ENCODE measurements at places on chromosomes 4 and X. TPM values are rescaled to one million over a fixed set of nuclear protein-coding genes. Genes with fewer than 3 reads are reported as not detected.

Gene PDGFC
- total RNA-seq: 2.3 TPM

Gene TLR2
- 0.79 TPM for total RNA-seq

Gene YY2
- 2.7 TPM for total RNA-seq

Gene DCAF16
- total RNA-seq: 6.1 TPM

Gene ZXDA
- total RNA-seq: 1.8 TPM

Gene PRDM8
- 0.13 TPM for total RNA-seq

Gene UTP3
- 34.0 TPM for total RNA-seq

Gene PARM1
- total RNA-seq: 0.51 TPM

Gene GYPA
- not detected for total RNA-seq

Gene FANCB
- total RNA-seq: 2.7 TPM

Gene SMIM9
- not detected for total RNA-seq

Gene ITM2A
- total RNA-seq: 0.10 TPM

Gene SHROOM4
- not detected for total RNA-seq

Gene ERAS
- total RNA-seq: 0.16 TPM

Gene GIMD1
- total RNA-seq: not detected

Gene SPACA5
- not detected for total RNA-seq

Gene STATH
- total RNA-seq: not detected

Gene IL21
- not detected for total RNA-seq

Gene ZCCHC18
- 0.09 TPM for total RNA-seq

Gene ARX
- total RNA-seq: 0.25 TPM

Gene NDP
- not detected for total RNA-seq

Gene SPP1
- 160 TPM for total RNA-seq

Gene PABPC1L2A
- not detected for total RNA-seq

Gene PFKFB1
- total RNA-seq: 0.10 TPM

Gene CENPVL1
- total RNA-seq: not detected

Gene KLF3
- total RNA-seq: 12.9 TPM

Gene MAGIX
- 3.3 TPM for total RNA-seq

Gene ETDA
- not detected for total RNA-seq

Gene FOXR2
- not detected for total RNA-seq

Gene SERTM2
- total RNA-seq: not detected

Gene ASB12
- not detected for total RNA-seq

Gene TCEAL2
- not detected for total RNA-seq

Gene FAM9C
- total RNA-seq: not detected

Gene TRO
- 0.65 TPM for total RNA-seq

Gene MAGEA2
- total RNA-seq: 0.13 TPM

Gene PPP2R2C
- 37.4 TPM for total RNA-seq

Gene IL1RAPL1
- not detected for total RNA-seq

Gene DMRTC1
- not detected for total RNA-seq
